Activated CD4-positive, alpha-beta T cell treated with anti-CD3 and anti-CD28 coated beads for 24 hours (primary cell): ENCODE measurements at places on chromosomes 2 and 18.

GRCh38 chr2:78109272-78109671 is 587.1 kb upstream of the LRRTM4 start:
- no peak for DNase-seq

GRCh38 chr18:70627182-70627802 is 338.4 kb downstream of the SOCS6 start:
- DNase-seq: no peak

DNA sequence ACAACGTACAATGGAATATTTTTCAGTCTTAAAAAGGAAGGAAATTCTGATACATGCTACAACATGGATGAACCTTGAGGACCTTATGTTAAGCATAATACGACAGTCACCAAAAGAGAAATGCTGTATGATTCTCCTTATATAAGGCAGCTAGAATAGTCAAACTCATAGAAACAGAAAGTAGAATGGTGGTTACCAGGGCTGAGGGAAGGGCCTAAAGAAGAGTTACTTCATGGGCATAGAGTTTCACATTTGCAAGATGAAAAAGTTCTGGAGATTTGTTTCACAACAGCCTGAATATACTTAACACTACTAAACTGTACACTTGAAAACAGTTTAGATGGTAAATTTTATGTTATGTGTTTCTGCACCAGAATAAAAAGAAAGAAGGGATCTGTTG is 113.3 kb downstream of the GALNT1 start:
- no peak for DNase-seq

DNA sequence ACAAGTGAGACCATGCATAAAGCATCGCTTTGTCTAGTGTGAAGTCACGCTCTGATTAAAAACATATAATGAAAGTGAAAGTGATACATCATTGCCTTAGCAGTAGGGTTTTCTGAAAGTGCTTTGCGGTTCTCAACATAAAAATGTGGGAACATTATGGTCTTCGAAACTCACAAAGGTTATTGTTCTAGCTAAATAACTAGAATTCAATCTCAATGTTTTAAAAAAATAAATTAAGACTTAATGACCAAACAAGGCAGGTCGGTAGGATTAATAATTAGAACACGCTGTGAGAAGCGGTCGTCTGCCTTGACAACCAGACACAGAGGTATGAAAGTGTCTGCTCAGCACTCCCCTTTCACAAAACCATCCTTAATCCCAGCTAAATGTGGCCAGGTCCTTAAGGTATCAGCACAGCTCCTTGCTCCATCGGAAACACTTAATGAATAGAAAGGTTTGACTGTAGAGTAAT is 42.2 kb downstream of the KLHL14 start:
- no peak for DNase-seq

DNA sequence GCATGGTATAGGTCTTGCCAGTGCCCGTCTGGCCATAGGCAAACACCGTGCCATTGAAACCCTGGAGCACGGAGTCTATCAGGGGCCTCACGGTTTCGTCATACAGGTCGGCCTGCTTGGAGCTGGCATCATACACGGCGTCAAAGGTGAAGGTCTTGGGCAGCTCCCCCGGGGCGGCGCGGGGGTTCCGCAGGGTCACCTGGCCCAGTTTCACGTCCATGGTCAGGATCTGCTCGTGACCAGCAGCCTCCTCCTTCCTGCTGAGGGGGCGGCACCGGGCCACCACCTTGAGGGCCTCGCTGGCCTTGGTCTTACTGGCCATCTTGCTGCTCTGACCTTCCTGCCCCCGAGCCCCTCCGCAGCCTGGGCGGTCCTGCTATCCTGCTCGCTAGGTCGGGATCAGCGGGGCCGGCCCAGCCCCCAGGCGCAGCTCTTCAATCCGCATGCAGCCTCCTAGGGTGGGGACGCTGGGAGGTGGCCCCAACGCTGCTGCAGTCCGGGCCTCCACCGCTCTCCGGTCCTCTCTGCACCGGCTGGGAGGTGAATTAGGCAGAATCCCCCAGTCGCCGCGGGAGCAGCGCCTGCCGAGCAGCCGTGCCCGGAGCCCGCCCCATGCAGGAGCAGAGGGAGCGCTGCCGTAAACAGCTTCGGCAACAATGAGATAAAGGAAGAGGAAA is 563 bp downstream of the KIF3C start:
- peak; percentile 5 for DNase-seq

DNA sequence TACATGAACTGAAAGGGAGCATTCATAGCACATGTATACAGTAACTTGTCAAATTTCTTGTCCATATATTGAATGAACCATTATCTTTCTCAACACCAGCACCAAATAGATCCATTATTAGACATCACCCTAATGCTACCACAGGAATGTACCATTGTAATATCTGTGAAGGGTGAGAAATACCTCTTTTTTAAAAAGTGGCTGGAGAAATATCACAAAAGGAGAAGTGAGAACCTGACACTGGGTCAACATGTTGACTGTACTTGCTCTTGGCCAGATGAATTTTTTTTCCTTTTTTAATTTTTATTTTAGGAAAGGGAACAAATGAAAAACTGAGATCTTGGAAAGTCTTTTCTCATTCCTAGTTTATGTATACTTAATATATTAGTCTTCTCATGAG is 63.5 kb downstream of the CAVIN2 start:
- no peak for DNase-seq

DNA sequence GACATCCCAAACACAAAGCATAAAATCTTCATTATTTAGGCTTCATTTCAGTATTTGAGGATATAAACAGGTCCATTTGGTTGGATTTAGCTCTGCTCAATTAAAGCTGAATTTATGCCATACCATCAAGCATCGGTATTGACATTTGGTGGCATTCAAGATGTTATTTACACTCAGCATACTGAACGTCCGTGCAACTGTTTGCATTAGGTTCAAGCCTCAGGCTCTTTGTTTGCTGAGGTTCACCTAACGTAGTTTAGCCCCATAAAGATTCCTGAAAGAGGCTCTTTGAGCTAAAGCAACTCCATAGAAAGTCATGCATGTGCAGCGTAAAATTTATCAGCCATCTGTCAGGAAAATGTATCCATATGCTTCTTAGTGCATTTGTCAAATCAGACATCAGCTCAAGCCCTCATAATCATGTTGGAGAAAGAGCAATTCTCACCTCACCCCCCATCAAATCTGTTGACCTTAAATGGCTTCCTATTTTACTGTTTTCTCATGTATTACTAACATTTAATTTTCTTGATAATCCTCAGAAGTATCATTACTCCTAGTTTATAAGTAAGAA is 366.9 kb downstream of the EPHA4 start:
- no peak for DNase-seq

DNA sequence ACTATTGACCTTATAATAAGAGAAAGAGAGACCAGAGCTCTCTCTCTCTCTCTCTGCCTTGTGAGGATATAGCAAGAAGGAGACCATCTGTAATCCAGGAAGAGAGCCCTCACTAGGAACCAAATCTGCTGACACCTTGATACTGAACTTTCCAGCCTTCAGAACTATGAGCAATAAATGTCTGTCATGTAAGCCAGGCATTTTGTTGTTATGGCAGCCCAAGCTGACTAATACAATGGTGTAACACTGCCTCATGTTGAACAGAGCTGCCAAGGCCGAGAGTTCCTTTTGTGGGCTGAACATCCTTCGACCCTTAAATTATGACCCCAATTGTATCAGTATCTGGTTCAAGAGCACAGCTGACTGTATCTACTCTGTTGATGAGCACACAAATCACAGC is 108.0 kb downstream of the LRRC30 start:
- DNase-seq: no peak

- no peak for DNase-seq
Measured at GRCh38 chr18:12890964-12891363, 6.9 kb upstream of the PTPN2 start.

- no peak for DNase-seq
Measured at GRCh38 chr2:127620866-127621265, 25.1 kb upstream of the GPR17 start.

GRCh38 chr2:181656450-181657291 is at the start of gene CERKL:
TSS of gene CERKL (minus strand) at chr2:181657105. CDS start at chr2:181657006, 99 bp downstream.
- no peak for DNase-seq

GRCh38 chr18:8696749-8697211 is 8.6 kb upstream of the MTCL1 start:
- peak; percentile 65 for DNase-seq

DNA sequence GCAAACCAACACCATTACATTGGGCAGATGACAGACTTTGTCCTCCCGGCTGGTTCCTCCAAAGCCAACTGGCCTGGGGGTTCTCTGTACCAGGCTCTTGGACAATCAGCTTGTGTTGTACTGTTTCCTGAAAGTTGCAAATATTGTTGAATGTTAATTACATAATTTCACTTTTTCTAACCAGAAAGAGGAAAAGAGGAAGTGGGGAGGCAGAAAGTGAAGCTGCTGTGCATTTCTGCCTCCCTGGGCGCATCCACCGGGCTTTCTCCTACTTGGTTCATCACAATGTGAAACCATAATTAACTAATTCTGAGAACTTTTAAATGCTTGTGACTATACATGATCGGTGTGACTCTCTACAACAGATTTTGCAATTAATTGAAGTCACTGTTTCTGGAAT is 10.1 kb downstream of the TWIST2 start:
- no peak for DNase-seq

GRCh38 chr2:172484706-172485105 is 57.3 kb downstream of the ITGA6 start:
- DNase-seq: no peak

GRCh38 chr2:143603846-143604565 is 474.8 kb downstream of the ARHGAP15 start:
- DNase-seq: no peak

GRCh38 chr2:231680992-231681852 is 27.1 kb upstream of the PTMA start:
- no peak for DNase-seq

- no peak for DNase-seq
Measured at GRCh38 chr2:56185101-56185581, 1.4 kb downstream of the CCDC85A start.

GRCh38 chr2:231600619-231601355 is 8.1 kb downstream of the TEX44 start:
- DNase-seq: no peak

DNA sequence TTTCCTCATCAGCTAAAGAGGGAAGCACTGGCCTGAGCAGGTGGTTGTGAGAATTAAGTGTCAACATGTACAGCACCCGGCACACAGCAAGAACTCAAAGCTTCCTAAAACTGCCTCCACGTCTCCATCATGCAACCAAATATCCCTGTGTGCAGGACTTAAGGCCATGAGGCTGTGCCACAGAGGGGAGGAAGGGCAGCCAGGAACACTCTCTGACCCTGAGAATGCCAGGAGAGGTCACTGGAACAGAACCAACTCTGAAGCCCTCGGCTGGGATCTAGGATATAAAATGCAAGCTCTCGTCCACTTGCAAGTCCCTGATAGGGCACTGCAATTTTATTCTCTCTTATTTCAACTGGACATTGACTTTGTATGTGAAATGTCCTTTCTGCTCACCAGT is 12.2 kb upstream of the NPAS2 start:
- DNase-seq: no peak

DNA sequence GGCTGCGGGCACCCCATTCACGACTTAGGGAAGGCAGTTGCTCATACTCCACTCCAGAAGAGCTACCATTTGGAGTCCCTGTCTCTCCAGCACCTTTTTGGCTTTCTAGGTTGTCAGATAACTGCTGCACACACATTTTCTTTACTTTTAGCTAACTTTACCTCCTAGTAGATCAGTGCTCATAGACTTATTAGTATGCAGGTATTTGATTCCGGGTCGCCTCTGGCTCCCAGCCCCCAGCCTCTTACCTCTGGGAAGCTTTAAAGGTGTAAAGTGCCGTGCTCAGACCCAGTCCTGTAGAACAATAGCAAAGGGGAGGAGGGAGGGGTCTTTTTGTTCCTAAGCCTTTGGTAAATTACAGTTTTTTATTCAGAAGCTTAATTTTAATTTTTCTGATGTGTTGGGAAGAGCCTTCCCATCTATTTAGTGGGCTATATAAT is 102.9 kb downstream of the SPTBN1 start:
- DNase-seq: no peak

GRCh38 chr2:219662566-219662965 is 35.1 kb downstream of the SLC4A3 start:
- no peak for DNase-seq

DNA sequence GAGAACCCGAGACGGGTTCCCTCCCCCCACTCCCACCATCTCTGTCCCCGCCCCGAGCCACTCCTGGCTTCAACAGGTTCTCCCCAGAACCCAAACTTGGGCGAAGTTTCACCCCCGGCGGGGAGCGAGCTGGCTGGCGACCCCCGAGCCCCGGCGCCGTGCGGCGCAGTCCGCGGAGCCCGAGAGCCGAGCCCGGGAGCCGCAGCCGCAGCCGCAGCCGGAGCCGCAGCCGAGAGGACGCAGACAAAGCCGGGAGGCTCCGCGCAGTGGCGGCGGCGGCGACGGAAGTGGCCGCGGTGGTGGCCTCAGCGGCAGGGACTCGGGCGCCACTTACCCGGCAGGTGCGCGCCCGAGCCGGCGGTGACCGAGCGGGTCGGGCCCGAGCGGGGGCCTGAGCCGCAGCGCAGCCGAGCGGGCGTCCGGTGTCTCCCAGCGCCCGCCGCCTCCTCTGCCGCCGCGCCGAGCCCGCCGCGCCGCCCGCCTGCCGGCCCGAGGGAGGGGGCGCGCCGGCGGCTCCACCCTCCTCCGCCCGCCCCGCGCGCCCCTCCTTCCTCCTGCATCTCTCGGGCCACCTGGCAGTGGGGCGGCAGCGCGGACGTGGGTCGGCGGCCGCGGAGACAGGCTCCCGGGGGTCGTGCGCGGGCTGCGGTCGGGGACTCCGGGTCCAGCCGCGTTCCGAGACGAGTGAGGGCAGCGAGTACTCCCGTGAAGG is at the start of gene ECEL1:
ECEL1 (minus strand) TSS at position 450 of the 712 bp plus-strand sequence. CDS start 1,181 bp downstream, outside the sequence.
- no peak for DNase-seq

GRCh38 chr18:40058811-40059570 is 1896.0 kb upstream of the PIK3C3 start:
- DNase-seq: no peak

GRCh38 chr2:15432642-15433256 is 128.4 kb downstream of the NBAS start:
- DNase-seq: no peak
